ENCODE measurements at places on chromosomes 2 and 18.

DNA sequence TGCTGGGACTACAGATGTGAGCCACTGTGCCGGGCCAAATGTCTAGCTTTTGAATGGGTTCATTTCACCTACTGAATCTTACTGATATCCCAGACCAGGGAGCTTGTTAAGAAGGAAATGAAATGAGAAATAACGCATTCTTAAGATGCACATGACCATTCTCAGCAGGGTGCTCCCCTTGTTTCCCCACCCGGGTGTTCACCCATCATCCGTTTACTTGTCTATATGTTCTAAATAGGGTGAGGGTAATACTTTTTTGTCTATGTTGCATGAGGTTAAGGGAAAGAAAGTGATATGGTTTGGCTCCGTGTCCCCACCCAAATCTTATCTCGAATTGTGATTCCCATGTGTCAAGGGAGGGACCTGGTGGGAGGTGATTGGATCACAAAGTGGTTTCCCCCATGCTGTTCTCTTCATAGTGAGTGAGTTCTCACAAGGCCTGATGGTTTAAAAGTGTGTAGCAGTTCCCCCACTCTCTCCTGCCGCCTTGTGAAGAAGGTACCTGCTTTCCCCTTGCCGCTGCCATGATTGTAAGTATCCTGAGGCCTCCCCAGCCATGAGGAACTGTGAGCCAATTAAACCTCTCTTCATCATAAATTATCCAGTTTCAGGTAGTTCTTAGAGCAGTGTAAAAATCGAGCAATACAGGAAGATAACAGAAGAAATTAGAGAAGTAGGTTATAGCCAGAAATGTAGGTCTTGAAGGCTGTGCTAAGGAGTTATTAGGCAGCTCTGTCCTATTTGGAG lies 129.1 kb downstream of the DDX1 start:
- no peak for DNase-seq

- no peak for DNase-seq
These were observed 38.4 kb downstream of the POMC start for GRCh38 chr2:25129901-25130520.

DNA sequence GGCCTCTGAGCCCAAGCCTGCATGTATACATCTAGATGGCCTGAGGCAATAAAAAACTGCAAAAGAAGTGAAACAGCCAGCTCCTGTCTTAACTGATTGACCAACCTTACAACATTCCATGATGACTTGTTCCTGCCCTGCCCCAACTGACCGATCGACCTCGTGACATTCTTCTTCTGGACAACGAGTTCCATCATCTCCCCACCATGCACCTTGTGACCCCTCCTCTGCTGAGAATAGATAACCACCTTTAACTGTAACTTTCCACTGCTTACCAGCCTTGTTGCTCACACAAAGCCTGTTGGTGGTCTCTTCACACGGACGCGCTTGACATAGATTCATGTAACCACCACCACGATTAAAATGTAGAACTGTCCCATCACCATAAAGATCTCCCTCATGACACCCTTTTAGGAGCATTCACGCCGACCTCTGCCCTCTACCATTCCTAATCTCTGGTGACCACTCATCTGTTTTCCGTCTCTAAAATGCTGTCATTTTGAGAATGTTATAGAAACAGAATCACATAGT lies 120.1 kb upstream of the REV1 start:
- no peak for DNase-seq

DNA sequence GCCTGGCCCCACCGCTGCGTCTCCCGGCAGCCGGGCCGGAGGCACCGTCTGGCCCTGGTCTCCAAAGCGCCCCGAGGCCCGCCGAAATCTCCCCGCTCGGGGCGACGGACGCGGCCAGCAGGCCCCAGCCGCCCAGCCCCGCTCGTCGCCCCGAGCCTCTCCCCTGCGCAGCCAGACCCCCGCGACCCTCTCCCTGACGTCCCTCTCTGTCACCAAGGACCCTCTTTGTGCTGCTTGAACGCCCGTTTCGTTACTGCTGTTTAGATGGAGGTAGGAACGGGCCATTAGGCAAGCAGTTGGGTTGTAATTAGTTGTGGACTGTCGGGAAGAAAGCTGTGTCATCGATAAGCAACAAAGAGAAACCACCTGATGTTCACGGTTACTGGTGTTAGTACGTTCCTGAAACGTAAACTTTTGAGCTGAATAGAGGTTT lies 686 bp downstream of the UBXN4 start:
- peak; percentile 44 for DNase-seq

- no peak for DNase-seq
These were observed 3.2 kb upstream of the SH3RF3 start for GRCh38 chr2:109125593-109126500.

GRCh38 chr2:237291138-237291792 lies 122.7 kb downstream of the COL6A3 start:
- no peak for DNase-seq

DNA sequence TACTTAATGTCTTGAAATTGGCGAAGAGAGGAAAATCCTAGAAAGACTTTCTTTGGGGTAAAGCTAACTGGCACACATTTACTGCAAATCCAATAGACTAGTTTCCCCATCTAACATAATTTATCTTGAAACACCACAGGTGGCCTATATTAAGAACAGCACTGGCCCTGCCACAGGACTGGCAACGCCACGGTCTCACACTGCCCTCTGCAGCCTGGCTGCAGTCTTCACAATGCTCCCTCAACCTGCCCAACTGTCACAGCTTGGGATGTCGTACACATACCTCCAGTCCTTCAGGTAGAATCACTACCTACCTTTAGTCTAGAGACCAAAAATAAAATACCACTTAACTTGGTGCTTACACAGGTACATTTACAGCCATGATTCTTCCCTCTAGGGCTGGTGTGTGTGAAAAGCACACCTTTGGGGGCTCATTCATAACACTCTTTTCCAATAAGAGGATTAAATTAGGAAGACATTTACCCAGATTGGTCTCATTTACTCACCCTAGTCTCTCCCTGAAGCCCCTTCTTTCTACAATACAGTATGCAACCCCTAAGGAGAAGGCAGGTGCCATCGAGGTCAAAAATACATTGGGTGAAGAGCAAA lies 222.2 kb downstream of the C1D start:
- peak; percentile 18 for DNase-seq

DNA sequence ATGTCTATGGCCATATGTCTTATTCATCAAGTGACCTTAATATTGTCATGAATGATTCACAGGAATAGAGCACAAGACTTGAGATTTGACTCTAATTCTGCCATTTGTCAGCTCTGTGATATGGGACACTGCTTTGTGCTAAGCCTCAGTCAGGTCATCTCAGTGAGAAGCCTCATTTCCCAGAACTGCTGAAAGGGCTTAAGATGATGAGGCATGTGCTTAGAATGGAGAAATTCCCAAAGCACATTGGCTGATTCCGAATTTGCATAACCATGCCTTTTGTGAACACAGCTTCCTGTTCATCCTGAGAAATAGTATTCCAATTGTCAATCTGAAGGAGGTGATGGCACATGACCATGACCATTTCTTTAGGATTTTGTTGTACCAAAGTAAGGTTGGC lies 218.1 kb downstream of the ALK start:
- DNase-seq: no peak

DNA sequence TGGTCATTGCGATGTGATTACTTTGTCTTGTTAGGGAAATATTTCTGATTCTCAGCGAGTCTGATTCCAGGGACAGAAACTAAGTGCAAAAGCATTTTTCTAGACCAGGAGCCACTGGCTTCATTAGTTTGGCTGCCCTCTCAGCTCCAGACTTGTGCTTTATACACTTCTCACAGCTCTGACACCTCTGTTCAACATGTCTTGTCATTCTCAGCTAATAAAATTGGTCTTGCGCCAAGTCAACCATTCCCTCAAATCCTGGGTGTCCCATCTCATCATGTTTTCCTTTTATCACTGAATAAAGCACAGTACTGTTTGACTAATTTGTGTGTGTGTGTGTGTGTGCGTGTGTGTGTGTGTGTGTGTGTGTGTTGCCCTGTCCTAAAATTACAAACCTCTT lies 215.5 kb upstream of the EPHA4 start:
- no peak for DNase-seq

- DNase-seq: peak; percentile 27
These were observed 588 bp downstream of the OTX1 start for GRCh38 chr2:63051042-63051794.

GRCh38 chr2:219552382-219553167 lies 8.7 kb downstream of the TMEM198 start:
- no peak for DNase-seq

- DNase-seq: no peak
These were observed 194.4 kb downstream of the SLC8A1 start for GRCh38 chr2:40257340-40258134.

DNA sequence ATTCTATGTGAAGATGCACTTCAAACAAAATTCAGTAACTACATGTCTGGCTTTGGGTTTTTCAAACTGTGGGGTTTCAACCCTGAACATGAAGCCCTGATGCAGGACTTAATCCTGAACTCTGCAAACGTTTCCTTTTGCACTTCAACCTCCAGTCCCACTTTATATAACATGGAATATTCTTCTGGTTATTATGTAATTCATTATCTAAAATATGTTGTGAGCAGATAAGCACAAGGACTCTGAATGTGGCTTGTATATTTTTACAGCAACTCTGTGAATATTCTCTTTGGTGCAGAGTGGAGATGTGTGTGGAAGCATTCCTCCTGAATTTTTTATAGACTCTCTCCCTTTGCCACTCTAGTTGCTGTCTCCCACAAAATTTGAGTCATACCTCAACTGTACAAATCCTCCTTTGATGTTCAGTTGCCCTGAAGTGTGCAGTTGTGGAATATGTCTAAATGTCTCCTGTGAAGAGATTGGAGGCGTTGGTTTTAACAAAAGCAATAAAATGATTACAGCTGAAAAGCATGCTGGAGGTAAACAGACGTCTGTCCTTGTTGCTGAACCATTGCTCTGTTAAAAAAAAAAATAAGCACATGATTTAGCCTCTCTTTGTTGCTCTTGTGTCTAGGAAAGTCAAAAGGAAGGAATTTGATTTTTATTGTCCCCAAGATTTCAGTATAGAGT lies 205.1 kb upstream of the NRP2 start:
- no peak for DNase-seq

DNA sequence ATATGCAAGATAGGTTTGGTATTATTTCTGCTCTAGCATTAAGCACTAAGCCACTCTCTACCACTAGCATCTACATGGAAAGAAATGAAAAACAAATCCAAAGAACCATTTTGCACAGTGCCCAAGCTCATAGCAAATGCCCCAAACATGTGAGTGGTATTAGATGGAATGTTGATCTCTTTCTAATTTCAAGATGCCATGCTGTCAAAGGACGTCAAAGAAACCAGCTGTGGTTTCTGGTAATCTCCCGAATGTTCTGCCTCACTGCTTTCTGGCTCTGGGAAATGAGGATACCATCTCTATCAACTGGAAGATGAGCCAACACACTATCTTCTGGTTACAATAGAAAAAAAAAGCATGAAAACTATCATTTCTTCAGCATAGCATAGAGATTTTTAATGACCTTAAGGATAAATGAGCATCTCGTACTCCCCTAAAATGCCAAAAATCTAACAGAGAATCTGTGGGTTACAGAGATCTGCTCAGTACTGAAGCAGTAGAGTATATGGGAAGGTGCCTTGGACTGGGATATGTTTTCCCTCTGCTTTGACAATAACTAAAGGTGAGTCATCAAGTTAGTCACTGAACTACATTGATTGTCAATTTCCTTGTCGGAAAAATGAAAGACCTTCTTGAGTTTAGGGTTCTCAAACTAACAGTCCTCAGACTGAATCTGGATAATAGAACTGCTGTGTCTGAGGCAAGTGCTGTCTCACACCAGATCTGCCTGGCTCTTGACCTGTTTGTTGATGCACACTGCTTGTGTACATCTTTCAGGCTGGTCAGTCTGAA lies 244.8 kb upstream of the NCKAP5 start:
- no peak for DNase-seq

- no peak for DNase-seq
These were observed 220.7 kb downstream of the TPGS2 start for GRCh38 chr18:36608107-36608506.

DNA sequence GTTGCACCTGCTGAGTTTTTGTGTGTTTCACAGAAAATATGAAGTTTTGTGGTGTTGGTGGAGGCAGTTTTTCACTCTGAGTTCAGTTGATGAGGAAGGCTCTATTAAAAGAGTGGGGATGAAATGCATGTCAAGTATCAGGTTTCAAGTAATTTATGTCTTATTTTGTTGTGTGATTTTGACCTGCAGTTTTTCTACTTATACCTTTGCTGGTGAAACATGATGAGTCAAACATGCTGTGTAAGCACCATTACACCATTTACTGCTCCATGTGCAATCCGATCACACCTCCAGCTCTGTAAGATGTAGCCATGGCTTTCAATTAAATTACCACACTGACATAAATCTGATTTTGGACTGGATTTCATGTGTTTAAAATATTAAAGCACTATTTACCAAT lies 174.5 kb upstream of the ZEB2 start:
- DNase-seq: no peak

GRCh38 chr2:83899271-83899670 lies 559.8 kb downstream of the SUCLG1 start:
- no peak for DNase-seq

GRCh38 chr2:46351098-46351749 lies 54.0 kb downstream of the EPAS1 start:
- DNase-seq: peak; percentile 78

DNA sequence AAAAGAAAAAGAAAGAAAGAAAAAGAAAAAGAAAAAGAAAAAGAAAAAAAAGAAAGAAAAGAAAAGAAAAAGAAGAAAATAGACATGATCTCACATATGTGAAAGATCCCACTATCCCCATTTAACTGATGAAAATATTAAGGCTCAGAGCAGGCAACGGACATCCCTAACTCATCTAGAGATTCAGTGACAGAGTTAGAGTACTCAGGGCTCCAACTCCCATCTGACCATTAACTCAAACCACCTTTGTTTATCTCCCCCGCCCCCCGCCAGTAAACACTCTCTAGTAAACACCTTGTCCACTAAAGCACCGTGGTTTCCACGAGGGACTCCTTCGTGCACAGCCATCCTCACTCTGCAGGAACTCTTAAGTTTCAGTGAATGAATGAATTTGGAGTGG lies 142.9 kb downstream of the TGIF1 start:
- DNase-seq: no peak

GRCh38 chr18:38241216-38241615 lies 675.6 kb upstream of the CELF4 start:
- DNase-seq: no peak

GRCh38 chr2:51791496-51791895 lies 759.6 kb upstream of the NRXN1 start:
- DNase-seq: no peak

DNA sequence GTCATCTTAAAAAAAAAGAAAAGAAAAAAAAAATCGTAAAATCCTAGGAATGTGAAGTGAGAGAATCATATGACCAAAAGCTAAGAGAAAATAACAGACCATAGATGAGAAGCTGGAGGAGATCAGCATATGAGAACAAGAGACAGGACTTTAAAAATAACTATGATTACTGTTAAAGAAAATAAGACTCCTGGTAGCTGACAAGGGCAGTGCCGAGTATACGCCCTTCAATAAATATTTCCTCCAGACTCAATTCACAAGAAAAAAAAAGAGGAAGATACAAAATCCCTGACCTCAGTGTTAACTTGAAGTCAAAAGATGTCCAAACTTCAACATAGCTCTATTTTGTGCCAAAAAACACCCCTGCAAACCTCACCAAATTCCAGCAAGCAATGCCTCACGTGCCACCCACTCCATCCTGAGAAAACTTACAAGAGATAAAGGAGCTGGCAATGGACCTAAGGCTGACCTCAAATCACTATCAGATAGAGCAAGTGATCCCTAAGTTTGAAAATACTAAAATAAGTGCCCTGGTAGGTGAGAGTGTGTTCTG lies 817.2 kb downstream of the SOCS6 start:
- DNase-seq: no peak

Measured in DND-41 (cell line).